ENCODE measurements at places on chromosomes 12 and 14.
A peak's percentile ranks its signal among the peaks of the same experiment; 100 is the strongest.

GRCh38 chr14:46008348-46008747, 643.2 kb downstream of the RPL10L start:
- no peak for DNase-seq

GRCh38 chr12:58803908-58804307, 116.4 kb downstream of the LRIG3 start:
- peak; percentile 10 for DNase-seq

GRCh38 chr14:94690896-94691659, 78.8 kb downstream of the GSC start:
- DNase-seq, result no peak

DNA sequence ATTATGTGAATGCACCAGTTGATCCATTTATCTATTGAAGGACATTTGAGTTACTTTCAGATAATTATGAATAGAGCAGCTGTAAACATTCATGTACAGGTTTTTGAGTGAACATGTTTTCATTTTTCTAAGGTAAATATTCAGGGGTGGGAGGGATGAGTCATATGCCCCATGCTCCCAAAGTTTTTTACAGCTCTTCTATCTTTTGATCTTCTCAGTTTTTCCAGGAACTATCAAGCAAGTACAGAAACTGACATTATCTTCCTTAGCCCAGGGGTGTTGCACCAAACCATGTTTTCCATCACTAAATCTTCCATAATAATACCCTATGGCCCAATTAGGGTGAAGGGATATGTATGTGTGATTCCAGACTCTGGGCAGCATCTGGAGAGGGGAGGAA, 384.5 kb downstream of the EMP1 start:
- DNase-seq, result no peak

DNA sequence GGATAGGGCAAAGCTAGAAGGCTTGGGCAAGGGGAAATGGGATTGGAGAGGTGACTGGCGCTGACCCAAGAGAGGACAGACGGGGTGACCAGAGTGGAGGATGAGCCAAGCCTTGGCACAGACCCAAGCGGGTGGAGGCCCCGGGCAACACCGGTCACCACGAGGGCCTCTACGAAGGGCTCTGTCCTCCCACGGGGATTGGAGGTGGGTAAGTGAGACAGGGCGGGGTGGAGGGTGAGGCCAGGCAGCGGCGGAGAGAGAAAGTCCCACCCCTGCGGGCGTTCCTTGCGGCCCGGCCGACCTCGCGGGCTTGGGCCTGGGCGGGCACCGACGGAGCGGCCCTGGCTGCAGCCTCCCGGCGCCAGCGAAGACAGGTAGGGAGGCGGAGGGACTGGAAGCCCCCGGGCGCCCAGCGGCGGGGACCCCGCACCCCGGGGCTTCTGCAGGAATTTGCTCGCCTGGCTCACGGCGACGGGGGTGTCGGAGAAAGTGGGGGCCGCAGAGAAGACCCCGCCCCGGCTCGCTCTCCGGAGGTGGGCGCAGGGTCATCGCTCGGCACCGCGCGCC, at the start of gene PAPLN:
Gene PAPLN (plus strand): TSS at position 288 of the 567 bp plus-strand sequence. CDS start 2,273 bp downstream, outside the sequence.
- peak; percentile 73 for DNase-seq

DNA sequence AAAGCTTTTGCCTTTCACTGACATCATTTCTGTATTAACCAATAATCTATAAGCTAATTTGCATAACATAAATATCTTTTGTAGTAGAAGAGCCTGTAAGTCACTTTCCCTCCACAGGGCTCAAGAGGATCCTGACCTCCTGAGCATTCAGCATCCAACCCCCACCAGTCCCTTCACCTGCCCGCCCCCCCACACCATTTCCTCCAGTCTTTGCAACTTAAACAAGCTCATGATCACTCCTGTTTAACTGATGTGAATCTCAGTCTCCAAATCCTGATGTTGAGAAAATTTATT, 12.0 kb upstream of the CRY1 start:
- no peak for DNase-seq

DNA sequence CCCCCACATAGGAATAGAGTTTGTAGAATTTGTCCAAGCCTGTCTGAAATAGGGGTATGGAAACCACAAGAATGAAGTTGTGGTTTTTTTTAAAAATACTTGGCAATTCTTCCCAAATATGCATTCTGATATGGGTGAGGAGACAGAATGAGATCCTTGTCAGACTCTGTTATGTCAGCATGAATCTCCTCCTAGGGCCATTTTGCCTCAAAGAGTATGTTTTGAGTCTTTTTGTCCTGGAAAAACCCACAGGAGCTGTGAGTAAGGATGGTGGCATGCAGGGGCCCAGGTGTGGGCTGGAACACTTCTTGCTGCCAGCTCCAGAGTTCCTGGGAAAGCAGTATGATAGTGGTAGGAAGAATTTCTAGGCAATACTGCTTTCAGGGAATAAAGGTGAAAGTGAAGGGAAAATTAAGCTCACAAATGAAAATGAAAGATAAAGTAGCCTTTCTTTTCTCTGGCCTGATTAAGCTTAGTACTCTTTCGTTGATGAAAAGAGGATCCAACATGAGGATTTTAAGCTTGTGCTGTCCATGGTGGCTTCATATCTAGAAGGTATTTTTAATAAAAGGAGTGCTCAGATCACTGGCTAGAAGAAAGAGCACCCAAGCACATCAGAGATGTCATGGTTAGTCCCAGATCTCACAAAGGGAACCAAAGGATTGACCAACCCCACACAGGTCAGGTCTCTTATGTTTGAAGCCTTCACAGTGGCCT, 130.8 kb downstream of the LLPH start:
- DNase-seq, result no peak

GRCh38 chr12:27359578-27360340, 27.1 kb downstream of the BMAL2 start:
- DNase-seq, result peak; percentile 49

Data from NCI-H69 (cell line).